ENCODE measurements at places on chromosomes 11 and 22.

DNA sequence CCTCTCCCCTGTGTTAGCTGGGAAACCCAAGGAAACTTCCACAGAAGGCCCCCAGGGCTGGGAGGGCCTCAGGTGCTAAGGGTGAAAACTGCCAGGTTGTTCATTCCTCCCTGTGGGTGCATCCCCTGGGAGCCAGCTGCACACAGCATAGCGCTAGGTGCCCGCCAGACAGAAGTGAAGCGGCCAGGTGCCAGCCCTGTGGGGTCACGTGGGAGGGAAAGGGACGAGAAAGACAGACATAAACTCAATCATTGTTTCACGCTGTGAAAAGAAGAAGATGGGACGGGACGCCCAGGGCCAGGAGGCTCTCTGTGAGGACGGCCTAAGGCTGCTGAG is 31.6 kb upstream of the HMOX1 start:
- no peak for DNase-seq

DNA sequence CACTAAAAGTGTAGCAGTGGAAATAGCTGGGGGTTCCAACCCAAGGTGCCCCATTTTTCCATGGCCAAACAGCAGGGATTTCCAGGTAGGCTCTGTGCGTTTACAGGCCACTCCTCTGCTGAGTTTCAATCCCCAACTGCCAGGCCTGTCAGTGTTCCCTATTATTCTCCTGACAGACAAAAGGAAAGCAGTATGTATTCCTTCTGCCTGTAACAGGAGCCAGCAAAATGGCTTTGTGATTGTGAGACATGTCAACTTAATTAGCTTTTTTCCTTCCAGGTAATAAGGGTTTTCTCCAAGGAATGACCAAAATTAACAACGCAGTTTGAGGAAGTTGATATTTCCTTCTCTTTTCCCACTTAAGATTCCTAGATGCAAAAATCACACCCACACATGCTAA is 277.1 kb upstream of the MPPED2 start:
- DNase-seq, result no peak

DNA sequence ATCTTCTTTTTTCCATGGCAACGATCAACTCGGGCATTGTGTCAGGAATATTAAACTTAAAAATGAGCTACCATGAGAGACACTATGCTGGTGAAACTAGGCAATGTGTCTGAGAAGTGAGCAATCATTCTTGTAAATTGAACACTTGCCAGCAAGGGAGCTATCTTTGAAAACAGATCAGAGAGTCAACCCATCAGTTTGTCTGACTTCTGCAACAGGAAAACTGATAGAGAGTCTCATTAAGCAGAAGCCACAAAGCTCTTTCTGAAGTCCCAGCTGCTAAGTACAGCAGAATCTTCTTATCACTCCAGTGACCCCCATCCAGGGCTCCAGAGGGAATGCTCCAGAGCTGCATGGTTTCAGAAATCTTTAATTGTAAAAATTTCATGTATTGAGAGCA is 114.7 kb downstream of the MSANTD4 start:
- no peak for DNase-seq

DNA sequence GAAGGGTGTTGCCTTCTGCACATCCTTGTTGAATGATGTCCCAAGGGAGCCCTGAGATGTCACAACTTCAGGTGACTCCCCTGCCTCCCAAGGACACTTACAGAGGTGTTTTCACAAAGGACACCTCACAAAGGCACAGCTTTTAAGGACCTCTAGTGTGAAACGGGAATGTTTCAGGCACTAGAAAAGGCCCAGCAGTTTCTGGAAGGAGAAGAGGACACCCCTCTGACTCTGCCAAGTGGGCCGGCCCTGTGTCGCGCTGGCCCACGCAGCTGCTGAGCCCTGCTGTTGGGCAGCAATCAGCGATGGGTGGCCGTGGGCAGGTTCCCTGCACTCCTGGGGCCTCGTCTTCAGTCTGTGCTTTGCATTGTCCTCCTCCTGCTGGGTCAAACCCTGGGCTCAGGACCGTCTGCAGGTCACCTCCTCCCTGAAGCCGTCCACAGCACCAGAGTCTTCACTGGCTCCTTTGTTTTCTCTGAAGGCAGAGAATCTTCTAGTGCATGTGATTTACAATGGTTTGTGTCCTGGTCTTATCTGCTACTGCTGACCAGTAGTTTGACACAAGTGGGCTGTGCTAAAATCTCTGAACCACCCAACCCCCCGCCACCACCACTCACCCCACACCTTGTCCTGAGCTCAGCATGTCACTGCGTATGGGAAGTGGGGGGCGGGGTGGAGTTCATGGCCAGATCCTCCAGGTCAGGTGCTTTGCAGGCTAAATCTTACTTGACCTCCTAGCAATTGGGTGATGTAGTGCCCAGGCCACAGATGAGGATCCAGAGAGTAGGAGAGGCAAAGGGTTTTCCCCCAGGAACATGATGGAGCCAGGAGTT is 3.2 kb downstream of the LINC01488 start:
- no peak for DNase-seq

DNA sequence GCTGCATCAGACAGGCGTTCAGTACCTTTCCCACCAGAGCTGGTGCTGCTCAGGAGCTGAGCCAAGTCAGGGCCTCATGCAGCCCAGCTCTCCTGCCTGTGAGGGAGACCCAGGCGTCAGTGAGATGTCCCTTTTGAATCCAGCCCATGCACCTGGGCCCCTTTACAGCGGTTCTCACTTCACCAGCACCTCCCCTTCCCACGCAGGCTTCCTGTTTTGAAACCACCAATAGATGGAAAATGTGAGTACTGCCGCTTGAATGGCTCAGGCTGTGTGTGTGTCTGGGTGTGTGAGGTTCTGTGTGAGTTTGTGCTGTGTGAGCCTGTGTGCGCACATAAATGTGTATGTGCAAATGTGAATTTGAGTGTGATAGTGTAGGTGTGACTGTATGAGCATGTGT is 88.4 kb downstream of the UBASH3B start:
- DNase-seq, result peak; percentile 80

DNA sequence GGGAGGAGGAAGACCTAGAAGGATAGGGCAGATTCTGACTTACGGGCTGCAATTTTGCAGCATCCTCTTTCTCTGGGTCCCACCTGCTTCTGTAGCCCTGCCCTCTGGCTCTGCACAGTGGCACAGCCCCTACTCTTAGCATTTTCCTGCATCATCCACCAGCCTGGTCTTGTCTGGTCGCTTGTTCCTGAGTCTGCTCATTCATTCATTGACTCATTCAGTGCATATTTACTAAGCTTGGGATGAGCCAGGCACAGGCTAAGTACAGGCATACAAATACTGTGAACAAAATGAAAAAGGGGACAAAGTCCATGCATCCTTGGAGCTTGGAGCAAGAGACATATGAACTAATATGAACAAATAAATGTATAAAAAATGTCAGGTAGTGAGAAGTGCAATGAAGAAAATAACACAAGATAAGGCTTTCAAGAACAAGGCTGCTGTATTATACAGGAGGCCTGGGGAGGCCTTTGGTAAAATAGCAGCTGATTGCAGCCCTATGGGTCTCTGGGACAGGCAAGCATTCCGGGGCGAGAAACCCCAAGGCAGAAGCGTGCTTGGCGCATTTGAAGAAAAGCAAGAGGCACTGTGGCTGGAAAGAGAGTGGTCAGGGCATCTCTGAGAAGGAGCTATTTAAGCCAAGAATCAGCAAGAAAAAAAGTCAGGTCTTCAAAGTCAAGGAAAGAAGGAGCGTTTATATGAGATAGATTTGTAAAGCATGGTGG is 108.0 kb upstream of the ALX4 start:
- no peak for DNase-seq

DNA sequence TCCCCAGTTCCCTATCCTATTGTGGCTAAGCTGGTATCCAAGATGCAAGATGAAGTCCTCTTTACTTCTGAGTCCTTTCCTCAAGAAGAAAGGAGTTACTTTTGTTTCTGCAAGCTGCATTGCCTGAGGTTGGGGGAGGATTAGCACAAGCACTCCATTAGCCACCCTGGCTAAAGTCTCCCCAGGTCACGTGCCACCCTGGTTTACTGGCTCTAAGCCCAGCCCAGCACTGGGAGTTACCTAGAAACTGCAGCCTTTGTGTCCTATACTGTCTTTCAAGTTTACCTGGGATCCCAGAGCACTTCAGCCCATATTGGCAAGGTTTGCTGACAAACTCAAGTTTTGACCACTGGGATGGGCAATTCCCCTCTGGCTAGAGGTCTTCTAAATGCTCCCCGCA is 78.4 kb upstream of the DBX1 start:
- peak; percentile 86 for DNase-seq

- peak; percentile 48 for DNase-seq
Measured at GRCh38 chr11:112881461-112881860, 79.8 kb upstream of the NCAM1 start.

GRCh38 chr11:84310268-84310667 is 1024.1 kb upstream of the CCDC90B start:
- no peak for DNase-seq

DNA sequence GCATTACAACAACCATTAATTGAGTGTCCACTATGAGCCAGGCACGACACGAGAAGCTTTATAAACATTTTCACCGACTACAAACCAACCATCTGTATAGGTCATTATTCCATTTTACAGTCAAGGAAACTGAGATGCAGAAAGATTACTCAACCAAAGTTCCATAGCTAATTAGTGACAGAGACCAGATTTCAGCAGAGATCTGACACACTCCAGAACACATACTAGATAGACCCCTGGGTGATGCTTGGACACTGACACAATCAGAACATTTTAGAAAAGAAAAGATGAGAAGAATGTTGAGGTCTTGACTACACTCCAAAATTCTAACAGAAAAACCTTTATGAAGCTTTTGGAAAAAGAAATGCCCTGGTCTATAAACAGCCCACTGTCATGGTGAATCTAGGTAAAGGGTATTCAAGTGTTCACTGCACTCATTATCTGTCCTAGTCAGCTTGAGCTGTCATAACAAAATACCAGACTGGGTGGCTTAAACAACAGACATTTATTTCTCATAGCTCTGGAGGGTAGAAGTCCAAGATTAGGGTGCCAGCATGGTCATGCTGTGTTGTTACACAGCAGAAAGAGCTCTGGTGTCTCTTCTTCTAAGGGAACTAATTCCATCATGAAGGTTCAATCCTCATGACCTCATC is 89.0 kb downstream of the RELT start:
- DNase-seq, result no peak

DNA sequence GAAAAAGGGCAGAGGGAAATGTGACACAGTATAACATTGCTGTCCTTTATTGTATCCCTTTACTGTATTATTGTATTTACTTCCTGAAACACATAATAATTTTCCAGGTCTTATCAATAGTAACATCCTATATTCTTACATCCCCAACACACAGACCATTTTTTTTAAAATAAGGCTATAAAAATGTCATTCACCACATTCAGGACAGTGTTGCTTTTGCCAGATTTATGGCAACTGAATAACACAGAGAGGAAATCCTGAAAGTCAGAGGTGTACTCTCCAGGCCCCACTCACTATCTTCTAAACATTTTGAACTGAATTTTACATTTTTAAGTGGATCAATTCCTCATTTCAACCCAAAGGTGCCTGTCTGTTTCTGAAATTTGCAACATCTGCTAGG is 104.8 kb upstream of the MTMR2 start:
- no peak for DNase-seq

GRCh38 chr11:18282626-18283025 is 16.6 kb downstream of the SAA1 start:
- DNase-seq, result no peak

DNA sequence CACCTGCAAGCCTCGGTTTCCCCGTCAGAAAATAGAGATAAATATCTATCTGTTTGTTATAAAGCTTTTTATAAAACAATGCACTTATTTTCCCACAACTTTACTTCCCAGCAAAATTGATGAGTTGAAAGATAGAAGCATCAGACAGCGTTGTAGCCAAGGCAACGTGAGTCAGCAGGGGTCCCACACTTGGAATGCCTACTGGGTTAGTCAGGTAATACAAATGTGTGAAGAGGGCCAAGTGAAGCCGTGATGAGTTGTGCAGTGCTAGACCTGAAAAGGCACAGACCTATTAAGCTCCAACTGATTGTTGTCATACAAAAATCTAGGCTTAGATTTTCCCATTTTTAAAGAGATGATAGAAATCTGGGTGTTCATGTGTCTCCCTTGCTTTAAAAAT is 118.7 kb downstream of the PGR start:
- no peak for DNase-seq

- no peak for DNase-seq
Measured at GRCh38 chr11:62260261-62260953, 9.6 kb upstream of the SCGB2A2 start.
